Endothelial cell of umbilical vein (primary cell): ENCODE measurements at places on chromosomes 11 and 22. TPM values are rescaled to one million over a fixed set of nuclear protein-coding genes. Genes with fewer than 3 reads are reported as not detected.

DNA sequence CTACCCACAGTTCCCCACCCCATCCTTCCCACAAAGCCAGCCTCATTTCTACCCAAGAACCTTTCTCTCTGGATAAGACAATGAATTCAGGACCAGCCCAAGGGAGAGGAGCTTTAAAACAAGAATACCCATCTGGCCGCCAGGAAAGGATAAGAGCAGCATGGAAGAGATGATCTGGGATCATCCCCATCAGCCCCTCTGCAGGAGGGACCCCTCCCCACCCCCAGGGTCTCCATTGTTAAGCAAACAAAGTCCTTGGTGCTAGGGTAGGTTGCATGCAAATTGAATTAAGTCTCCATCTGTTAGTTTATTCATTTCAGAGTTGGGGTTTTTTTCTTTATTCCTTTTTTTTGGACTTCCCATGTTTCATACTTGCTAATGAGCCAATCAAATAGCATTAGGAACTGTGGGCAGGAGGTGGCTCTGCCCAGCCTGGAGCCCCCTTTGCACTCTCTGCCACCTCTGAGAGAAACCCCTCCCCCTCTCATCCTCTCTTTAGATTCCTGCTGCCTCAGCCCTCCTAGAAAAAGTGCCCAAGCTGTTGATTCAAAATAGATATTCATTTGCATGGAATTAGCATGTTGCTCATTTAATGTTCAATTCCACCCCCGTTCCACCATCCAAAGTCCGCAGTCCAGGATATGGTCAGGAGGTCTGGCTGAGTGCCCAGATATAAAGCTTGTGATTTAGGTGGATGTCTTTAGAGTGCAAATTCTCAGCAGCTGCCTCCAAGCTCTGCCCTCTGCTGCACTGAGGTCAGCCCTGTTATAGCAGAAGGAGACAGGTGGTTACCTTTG, 138.5 kb upstream of the NCAM1 start:
- no peak overlapping the region for H3K4me3 ChIP-seq
- no peak for DNase-seq
- H3K4me1 ChIP-seq, result no peaks in the 10 kb centered on the region
- H3K27ac ChIP-seq, result no peak overlapping the region

The MPZL2 gene
- 37.1 and 49.5 TPM in 2 replicates for total RNA-seq

GRCh38 chr11:102429226-102429625, 23.3 kb downstream of the TMEM123 start:
- no peak overlapping the region for H3K4me3 ChIP-seq
- DNase-seq, result no peak
- no peaks in the 10 kb centered on the region for H3K36me3 ChIP-seq
- H3K27me3 ChIP-seq, result no peaks in the 10 kb centered on the region

DNA sequence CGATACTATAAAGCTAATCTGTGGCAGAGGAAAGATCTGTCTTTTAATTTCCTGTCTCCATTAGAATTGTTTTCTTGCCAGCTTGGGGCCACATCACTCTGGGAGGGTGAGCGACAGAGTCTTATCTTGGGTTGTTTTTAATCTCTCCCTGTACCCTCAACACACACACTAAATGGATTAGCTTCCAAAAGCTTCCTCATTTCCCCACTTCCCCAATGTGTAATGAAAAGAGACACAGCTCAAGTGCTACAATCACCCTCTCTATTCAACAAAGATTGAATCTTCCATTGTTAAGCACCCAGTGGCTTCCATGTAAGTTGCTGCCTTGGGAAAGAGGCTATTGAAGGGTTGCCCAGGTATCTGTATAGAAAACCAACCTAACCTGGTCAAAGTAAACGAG, 6.1 kb upstream of the ASCL3 start:
- no peaks in the 10 kb centered on the region for H3K4me1 ChIP-seq
- peak; percentile 9 for DNase-seq
- no peaks in the 10 kb centered on the region for H3K27me3 ChIP-seq
- no peak overlapping the region for H3K27ac ChIP-seq
- peaks cover 5% of the 10 kb centered on the region for H3K36me3 ChIP-seq

- H3K4me3 ChIP-seq, result no peak overlapping the region
- H3K27me3 ChIP-seq, result no peaks in the 10 kb centered on the region
- no peak overlapping the region for H3K27ac ChIP-seq
- no peaks in the 10 kb centered on the region for H3K36me3 ChIP-seq
Measured at GRCh38 chr11:10051868-10052586, 242.0 kb downstream of the SBF2 start.

DNA sequence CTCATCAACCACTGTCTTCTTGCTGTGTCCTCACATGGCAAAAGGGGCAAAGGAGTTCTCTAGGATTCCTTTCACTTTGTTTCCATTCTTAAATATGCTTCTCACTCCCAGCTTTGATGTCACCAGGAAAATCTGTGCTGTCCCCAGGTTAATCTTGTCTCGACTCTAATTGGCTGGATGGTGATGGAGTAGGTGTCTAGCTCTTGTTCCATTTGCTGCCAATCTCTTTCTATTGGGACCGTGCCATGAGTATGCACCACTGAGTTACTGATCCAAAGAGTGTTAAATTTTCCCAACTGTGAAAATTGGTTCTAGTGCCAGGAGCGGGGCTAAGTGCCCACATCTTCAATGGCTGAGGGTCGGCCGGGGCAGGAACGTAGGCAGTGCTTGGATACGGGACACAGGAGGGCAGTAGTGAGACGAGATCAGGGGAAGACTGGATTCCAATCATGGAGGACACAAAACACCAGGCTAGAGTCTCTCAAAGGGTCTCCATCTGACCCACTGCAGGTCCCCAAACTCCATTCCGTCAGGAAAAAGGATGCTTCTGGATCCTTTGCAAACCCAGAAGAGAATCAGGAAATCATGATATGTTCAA, 47.7 kb upstream of the CSNK2A3 start:
- H3K4me3 ChIP-seq, result no peak overlapping the region
- no peak for DNase-seq
- no peaks in the 10 kb centered on the region for H3K4me1 ChIP-seq
- no peaks in the 10 kb centered on the region for H3K36me3 ChIP-seq

The OR8D1 gene
- total RNA-seq, result not detected in 2 replicates

DNA sequence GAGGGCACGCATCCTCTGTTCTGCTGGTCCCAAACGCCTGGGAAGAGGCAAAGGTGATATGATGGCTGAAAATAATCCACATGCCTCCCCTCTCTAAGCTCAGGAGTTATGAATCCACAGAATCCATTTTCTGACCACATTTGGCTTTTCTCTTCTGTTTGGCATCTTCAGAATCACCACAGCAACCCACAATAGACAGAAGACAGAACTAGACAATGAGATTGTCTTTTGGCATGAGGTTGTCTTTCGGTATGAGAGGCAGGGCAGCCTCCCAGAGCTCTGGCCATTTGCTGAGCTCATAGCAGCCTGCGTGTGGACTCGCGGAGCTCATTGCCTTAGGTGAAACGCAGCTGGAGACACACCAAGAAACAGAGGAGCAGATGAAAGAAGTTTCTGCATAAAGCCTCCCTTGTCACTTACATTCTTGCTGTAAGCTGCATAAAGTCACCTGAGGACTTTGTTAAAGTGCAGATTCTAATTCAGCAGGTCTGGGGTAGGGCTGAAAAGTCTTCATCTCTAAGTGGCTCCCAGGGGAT, 868.0 kb downstream of the NTM start:
- no peak overlapping the region for H3K27ac ChIP-seq
- no peaks in the 10 kb centered on the region for H3K36me3 ChIP-seq
- no peaks in the 10 kb centered on the region for H3K4me1 ChIP-seq
- DNase-seq, result no peak

GRCh38 chr11:120511820-120512738, 531 bp downstream of the GRIK4 start:
- no peak overlapping the region for H3K27ac ChIP-seq
- peaks cover 3% of the 10 kb centered on the region for H3K27me3 ChIP-seq
- no peak for DNase-seq
- H3K4me3 ChIP-seq, result peak overlapping the region; percentile 25
